Mucosa of descending colon (tissue), 3 donors: ENCODE measurements at places on chromosomes 1 and 21. TPM values are rescaled to one million over a fixed set of nuclear protein-coding genes. Genes with fewer than 3 reads are reported as not detected.

SLC5A3 gene
- total RNA-seq = 19.9 TPM

TMEM125 gene
- 40.6 TPM for total RNA-seq

DNA sequence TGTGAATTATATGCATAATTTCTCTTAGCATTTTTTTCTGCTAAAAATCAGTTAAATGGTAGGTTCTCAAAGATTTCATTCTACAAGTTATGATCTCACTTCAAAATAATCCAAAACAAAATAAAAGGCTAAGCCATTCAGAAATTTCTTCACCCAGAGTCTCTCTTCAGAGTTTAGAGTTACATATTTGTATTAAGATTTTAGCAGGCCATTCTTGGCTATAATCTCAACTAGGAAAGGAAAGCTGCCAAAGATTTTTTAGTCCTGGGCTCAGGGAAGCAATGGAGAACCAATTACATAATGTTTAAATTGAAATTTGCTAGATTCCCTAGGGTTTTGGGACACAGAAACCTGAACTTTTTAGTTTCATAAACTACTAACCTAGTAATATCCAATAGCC lies 245.0 kb downstream of the USH2A start:
- DNase-seq = no peak

DNA sequence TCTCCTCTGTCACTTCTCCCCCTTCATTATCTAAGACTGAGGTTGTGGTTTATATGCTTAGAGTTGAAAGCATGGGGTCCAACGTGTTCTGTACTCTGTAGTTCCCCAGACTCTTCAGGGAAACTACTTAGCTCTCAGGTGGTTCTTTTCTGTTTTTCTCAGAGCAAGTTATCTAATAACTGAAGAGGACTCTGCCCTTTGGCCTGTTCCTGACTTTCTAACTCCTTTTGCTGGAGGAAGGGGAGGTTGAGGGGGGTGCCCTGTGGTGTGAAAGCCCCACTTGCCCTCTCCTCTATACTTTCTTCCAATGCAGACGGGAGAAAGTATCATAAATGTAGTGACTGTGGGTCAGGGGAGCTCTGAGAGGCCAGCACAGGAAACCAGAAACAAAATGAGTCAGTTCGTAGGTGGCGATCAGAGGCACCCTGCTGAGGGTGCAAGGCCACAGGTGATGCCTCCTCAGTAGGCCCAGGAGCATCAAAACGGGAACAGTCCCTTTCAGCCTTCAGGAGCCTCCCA lies 5.0 kb downstream of the SLC25A44 start:
- DNase-seq = no peak

FMOD gene
- total RNA-seq = 45.7 TPM

DNA sequence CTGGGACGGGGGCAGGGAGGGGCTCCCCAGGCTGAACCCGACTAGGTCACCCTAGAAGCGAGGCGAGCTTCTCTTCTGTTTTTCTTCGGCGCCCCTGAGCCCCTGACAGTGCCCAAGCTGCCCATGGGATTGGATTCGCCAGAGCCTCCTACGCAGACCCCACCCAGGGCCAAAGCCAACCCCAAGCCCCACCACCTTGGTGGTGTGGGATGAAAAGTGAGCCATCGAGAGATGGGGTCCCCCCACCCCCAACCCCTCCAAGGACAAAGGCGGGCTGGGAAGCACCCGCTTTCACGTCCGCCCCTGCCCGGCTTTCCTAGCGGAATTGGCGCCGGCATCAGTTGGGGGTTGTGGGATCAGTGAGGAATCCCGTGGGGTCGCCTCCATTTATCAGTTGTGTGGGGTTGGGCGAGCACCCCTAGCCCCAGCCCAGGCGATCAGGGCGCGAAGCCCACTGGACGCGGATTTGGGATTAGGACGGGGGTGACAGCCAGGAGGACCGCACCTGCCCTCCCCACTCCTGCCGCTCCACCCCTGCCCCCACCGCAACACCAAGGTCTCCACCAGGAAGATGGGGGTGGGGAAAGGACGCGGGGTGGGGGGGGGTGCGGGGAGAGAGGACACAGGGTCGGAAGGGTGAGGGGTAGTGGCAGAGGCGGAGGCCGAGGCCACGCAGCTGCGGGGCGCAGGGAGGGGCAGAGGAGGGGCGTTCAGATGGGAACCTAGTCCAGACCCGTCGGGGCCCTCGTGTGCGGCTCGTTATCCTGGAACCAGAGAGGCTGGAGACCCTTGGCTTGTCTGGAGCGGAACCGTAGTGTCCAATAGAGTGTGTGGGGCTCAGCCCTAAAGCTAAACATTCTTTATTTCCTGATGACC lies 4.4 kb downstream of the TSPEAR start:
- DNase-seq = no peak

YRDC gene
- 13.4 TPM for total RNA-seq

UBL4B gene
- not detected for total RNA-seq

GRCh38 chr1:215731699-215732098 lies 164.6 kb downstream of the KCTD3 start:
- no peak for DNase-seq

LCE2B gene
- not detected for total RNA-seq

MAB21L3 gene
- 6.4 TPM for total RNA-seq

- no peak for DNase-seq
These were observed 110.2 kb upstream of the L1TD1 start for GRCh38 chr1:62084310-62084890.

DNA sequence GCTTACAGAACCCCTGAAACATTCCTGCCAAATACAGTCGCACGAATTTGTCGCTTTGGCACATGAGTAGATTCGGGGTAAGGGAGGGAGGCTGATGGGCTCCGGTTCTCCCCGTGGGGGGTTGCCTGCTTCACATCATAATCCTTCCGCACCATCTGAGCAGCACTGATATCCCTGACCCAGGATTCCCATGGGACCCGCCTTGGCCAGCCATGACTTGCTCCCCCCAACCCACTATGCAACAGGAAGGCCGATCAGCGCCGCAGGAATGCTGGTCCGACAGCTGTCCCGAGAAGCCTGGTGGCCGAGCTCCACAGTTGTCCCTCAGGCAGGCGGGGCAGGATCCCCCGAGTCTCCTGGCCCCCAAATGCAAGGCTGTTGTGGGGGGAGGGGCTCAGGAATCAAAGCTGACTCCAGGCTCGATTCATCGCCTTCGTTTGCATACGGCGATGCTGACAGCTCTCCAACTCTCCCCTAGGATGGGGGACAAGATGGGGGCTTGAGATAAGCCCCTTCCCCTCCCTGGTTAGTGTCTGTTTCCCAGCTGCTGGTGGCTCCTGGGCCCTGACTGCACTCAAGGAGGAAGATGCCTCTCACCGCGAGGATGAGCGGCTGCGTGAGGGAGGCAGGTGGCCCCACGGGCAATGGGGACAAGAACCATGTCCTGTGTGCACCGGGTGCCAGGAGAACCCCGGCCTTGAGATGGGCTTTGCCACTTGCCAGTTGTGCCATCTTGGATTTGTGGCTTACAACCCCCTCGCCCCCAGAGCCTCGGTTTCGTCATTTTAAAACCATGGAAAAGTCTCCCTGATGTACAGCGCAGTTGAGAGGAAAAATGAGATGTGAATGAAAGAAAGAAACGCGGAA lies 9.3 kb downstream of the DRAXIN start:
- no peak for DNase-seq

DNA sequence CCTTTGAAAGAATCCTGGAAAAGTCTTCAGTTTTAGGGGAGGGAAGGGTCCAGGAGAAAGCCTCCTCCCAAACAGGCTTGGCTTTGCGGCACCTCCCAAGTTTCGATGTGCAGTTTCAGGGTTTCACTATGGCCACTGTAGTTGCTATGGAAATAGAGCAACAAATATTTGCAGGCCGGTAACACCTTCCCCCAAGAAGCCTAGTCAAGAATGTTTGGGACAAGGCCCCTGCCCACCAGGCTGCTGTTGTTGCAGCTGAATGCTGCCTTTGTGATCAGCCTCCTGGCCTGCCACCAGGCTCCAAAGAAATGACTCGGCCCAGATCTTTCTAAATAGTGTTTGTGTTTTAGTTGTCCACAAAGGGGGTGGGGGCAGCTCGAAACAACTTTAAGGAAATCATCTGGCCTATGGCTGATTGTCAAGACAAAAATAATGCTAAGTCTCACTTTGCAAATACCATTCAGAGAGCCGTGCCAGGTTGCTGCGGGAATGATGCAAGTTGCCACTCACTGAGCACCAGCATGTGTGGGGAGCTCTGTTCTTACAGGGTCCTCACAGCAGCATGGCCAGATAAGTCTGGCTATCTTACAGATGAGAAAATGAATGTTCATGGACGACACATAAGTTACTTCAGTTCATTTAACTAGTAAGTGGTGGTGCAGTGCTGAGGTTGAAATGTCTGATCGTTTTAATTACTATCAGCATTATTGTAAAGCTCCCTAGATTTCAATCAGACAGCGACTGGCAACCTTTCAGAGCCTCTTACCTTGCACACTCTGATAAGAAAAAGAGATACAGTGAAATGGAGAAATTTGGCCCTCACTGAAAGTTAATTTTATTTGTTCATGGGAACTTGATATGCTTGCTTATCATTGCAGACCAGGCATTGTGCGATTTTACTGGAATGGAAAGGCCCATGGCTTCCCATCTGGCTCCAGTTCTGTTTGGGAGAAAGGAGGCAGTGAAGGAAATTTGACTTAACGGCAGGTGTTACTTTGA lies 91.2 kb upstream of the JUN start:
- peak; percentile 40 for DNase-seq

- no peak for DNase-seq
These were observed 14.4 kb downstream of the SH3GLB1 start for GRCh38 chr1:86718786-86719185.

DNA sequence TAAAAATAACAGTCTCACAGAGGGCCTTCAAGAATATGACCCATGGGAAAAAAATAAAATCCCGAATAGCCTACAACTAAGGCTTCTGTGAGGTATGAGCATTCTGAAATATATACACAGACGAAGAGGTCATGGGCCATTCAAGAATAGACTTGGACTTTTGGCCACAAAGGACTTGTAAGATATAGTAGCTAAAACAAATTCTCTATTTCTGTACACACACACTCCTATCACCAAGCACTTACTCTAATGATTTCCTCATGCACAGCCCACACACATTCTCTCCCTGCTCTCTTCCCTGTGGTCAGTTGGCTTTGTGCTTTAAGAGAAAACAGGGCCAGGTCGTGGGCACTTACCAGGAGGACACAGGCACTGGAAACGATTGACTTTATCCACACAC lies 69.7 kb upstream of the ADAM30 start:
- DNase-seq = no peak

DNA sequence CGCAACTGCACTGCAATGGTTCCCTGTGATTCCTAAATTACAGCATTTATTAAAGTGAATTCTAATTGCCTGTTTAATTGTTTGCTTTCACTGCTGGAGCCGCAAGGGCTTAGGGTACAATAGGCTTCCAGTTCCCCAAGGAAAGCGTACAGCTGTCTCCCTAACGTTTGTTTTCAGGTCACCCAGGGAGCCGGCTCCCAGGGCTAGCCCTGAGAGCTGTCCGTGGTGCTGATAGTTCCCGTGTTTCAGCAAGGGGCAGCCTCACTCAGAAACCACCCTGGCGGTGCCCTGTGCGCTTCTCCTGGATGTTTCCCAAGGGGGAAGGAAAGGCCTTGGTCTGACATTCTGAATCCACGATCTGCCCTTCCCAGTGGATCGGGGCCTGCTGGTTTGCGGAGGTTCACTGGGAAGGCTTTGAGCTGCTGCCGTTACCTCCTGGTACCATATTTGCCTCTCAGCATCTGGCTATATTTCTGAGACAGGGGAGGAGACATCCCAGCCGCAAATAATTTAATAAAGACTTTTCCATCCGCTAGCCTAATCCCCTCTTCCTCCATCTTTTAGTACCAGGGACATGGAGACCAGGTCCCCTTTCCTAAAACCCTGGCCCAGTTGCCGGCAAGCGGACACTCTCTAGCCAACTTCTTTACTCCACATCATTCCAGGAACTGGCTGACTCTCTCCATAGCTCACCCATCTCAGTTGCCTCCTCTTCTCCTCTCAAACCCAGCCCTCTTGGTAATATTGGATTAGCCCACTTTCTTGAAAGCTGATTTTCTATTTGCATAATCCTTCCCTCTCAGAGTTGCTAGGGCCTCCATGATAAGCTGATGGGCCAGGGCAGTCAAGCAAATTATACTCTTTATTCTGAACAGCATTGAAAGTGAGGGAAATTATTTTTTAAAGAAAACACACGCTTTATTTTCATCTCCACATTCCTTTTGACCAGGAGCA lies 149.0 kb downstream of the IGSF21 start:
- DNase-seq = peak; percentile 82

CDK18 gene
- 41.2 TPM for total RNA-seq
